Daoy (cell line): ENCODE measurements at places on chromosomes 11 and 22. TPM values are rescaled to one million over a fixed set of nuclear protein-coding genes. Genes with fewer than 3 reads are reported as not detected.

DNA sequence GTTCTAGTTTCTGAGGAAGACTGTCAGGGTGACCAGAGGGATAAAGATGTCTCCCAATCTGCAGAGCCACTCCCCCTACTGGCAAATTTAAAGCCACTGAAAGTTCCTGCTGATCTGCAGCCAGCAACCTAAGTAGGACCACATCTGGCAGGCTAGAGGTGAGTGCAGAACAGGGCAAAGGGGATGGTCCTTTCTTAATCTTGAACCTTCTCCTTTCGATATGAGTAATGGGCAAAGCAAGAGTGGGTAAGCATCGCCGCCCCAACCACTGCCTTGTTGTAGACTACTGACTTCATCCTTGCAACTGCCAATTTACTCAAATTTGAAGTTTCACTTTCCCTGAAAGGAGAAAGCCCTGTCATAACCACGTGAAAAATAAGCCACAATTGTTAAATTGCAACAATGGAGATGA is 30.7 kb downstream of the SCUBE2 start:
- DNase-seq, result no peak

DNA sequence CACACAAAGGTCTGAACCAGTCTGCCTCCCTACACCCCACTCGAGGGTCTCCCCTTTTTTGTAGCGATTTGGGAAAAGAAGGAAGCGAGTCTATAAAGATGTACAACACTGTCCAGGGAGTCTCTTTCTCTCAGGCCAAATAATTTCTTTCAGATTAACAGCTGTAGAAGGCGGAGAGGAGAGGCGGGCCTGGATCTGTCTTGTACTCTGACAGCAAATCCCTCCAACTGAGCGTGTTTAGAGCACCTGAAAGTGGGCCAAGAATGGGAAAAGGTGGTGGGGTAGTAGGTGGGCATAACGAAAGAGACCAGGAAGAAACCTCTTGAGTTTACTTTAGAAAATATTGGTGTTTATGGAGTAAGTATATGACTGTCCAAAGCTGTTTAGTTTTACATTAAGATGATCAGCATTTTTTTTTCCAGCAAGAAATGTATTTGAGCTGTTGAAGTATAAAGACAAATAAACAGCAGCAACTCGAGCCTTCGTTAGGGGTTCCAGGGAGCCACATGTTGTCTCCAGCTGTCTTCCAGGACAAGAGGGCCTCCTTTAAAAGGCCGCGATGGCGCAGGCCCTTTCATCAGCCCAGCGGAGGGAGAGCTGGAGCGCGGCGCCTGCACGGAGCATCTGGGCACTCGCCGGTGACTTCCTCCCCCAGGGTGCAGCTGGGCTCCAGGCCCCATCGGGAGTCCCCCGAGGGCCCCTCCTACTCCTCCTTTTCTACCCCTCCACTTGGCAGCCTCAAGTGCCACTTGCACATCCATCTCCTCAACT is 34.9 kb downstream of the SCUBE1 start:
- DNase-seq, result no peak

- no peak for DNase-seq
Observed at GRCh38 chr11:14331476-14332136, 27.4 kb downstream of the RRAS2 start.

DNA sequence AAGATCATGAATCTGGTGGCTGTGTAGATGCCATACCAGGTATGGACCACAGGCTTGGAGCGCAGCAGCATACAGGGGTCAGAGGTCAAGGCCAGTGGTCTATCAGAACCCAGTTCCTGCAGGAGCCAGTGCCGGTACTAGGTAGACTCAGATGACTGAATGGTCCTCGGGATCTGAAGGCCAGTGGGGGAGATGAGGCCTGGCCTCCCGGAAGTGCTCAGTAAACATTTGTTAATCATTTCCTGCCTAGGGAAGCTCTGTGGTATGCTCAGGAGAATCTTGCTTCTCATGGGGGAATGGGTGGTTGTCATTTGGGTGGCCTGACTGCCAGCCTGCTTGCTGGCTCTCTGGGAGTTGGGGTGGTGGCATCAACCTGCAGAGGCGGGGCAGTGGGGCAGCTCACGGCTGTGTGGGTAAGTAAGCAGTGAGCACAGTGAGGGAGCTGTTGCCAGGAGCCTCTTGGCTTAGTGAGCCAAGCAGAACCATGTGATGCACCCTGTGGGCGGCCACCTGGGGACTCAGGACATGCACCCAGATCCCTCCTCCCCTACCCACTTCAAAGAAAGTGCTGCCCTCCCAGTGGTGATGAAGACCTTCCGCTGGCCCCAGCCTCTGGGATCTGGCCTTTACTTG is 33.0 kb downstream of the PTPRJ start:
- DNase-seq, result peak; percentile 68

GRCh38 chr11:68448604-68449011 is 11.9 kb upstream of the PPP6R3 start:
- DNase-seq, result no peak

- DNase-seq, result no peak
Observed at GRCh38 chr11:28924004-28924403, 815.8 kb downstream of the METTL15 start.

GRCh38 chr22:32617903-32618302 is 143.3 kb downstream of the FBXO7 start:
- peak; percentile 24 for DNase-seq

DNA sequence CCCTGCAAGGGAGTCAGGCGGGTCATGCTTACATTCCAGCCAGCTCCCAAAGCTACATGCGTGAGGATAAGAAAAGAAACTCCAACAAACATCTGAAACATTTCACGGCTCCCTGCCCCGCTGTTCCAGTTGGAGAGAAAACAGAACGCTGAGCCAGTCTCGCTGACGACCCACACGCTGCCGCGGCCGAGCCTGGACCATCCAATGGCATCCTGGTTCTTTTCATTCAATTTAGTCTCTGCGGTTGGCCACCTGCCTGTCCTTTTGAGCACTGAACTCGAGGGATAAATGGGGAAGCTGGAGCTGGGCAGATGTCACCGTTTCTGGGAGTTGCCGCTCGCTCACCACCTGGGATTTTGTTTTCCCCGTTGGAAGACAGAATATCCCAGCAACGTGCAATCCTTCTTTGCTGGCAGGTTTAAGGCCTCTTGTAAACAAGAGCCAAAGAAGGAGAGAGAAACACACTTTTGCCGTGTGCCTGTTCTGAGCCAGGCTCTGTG is 45.3 kb upstream of the SHISAL1 start:
- no peak for DNase-seq

The ARHGAP42 gene
- total RNA-seq, result 6.7 and 6.9 TPM in 2 replicates

The NRIP3 gene
- 27.4 and 34.8 TPM in 2 replicates for total RNA-seq

The LRRC10B gene
- total RNA-seq, result 0.23 and 1.8 TPM in 2 replicates

The LBHD1 gene
- 4.9 and 6.0 TPM in 2 replicates for total RNA-seq

The GAB4 gene
- total RNA-seq, result 0.09 TPM in 1 of 2 replicates, not detected in the other

The HBG2 gene
- not detected in 2 replicates for total RNA-seq
